ENCODE measurements at places on chromosomes 12 and 14.

DNA sequence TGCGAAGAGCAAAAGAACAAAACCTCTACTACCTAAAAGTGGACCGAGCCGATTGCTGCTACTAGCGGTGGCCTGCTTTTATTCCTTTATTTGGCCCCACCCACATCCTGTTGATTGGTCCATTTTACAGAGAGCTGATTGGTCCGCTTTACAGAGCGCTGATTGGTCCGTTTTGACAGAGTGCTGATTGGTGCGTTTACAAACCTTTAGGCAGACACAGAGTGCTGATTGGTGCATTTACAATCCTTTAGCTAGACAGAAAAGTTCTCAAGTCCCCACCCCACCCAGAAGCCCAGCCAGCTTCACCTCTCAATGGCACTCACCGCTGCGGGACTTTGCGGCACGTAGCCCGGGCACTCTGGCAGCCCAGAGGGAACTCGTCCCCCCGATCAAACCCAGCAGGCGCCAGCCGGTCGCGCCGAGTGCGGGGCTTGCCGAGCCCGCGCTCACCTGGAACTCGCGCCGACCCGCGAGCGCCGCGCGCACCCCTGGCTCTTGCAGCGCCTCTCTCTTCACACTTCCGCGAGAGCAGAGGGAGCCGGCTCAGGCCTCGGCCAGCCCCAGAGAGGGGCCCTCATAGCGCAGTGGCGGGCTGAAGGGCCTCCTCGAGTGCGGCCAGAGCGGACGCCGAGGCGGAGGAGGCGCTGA lies 8.7 kb upstream of the FGD4 start:
- DNase-seq, result no peak

DNA sequence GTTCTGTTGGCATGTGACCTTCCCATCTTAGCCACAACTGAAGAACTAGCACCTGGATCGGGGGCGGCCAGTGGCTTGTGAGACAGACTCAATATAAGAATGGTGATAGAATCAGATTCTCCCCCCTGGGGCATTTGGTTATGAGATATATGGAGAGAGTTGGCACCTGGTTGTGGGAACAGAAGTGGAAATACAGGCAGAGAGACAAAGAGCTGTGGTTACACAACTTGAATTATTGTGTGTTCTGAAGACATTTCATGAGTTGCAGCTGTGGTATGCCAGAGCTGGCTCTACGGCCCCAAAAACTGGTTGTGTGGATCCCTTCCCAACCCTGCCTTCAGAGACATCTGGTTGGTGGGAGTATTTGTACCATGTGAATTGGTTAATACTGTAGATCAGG lies 2.9 kb upstream of the MSRB3 start:
- no peak for DNase-seq

- no peak for DNase-seq
Observed at GRCh38 chr14:101790232-101790631, 28.7 kb downstream of the PPP2R5C start.

GRCh38 chr12:84860718-84861117 lies 51.9 kb downstream of the SLC6A15 start:
- DNase-seq, result no peak

DNA sequence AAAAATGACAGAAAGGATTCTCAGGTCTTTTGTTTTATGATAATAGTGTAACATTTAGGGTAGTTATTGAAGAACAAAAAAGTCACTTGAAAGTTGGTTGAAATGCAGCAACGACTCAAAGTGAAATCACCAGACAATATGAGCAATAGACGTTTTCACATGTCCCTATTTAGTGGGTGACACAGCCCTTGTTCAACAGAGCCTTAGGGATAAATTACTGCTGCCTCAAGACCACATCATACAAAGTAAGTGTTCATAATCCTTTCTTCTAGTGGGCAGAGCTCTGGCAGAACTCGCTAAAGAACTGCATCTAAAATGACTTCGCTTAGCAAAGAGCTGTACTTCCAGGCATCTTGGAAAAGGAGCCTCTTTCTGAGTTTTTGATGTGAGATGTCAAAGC lies 128.5 kb upstream of the LMNTD1 start:
- DNase-seq, result peak; percentile 25

- no peak for DNase-seq
Observed at GRCh38 chr12:4566474-4566873, 4.5 kb downstream of the DYRK4 start.

DNA sequence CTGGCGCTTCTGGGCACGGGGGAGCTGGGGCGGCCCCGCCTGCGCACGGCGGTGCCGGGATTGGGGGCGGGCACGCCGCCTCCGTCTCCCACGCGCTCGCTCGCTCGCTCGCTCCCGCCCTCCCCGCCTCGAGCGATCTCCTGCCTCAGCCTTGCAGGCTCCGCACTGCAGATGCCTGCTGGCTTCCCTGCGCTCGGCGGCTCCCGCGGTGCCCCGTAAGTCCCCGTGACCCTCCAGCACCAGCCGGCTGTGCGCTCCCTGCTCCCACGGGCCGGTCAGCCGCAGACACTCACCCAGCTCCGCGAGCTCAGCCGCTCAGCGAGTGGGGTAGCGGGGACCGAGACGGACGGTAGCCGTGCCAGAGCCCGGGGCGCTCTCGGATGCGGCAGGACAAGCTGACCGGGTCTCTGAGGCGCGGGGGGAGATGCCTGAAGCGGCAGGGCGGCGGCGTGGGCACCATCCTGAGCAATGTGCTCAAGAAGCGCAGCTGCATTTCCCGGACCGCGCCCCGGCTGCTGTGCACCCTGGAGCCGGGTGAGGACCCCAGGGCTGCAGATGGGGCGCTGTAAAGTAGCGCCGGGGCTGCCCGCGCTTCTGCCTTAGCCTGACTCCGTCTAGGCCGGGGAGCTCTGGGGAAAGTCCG lies at the start of gene TBC1D30:
Gene TBC1D30 (plus strand): TSS at position 148 of the 643 bp plus-strand sequence. CDS start 233 bp downstream, at position 381.
- no peak for DNase-seq

- no peak for DNase-seq
Observed at GRCh38 chr14:90846511-90846910, 30.3 kb upstream of the TTC7B start.

DNA sequence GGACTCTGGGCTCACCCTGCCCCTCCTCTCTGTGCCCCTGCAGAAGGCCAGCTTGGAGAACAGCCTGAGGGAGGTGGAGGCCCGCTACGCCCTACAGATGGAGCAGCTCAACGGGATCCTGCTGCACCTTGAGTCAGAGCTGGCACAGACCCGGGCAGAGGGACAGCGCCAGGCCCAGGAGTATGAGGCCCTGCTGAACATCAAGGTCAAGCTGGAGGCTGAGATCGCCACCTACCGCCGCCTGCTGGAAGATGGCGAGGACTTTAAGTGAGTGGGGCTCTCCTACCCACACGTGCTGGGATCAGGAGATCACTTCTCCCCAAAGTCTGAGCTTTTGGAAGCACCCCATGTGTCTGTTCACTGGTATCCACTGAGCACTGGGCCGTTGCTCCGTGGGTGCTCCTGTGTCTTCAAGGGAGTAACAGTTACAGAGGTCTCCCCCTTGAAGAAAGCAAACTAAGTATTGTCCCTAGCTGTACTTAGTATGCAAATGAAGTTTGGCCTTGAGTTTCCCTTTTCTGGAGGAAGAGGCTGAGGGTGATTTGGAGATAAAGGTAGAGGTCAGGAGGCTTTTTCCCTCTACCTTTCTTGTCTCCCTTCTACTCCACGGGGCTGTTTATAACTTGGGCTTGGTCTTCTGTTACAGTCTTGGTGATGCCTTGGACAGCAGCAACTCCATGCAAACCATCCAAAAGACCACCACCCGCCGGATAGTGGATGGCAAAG lies 3.3 kb downstream of the KRT18 start:
- no peak for DNase-seq

GRCh38 chr12:2691345-2692071 lies 103.3 kb upstream of the FKBP4 start:
- no peak for DNase-seq

GRCh38 chr12:110849221-110849620 lies 2.4 kb downstream of the CCDC63 start:
- DNase-seq, result no peak

GRCh38 chr12:19410629-19411185 lies 28.6 kb upstream of the AEBP2 start:
- no peak for DNase-seq

DNA sequence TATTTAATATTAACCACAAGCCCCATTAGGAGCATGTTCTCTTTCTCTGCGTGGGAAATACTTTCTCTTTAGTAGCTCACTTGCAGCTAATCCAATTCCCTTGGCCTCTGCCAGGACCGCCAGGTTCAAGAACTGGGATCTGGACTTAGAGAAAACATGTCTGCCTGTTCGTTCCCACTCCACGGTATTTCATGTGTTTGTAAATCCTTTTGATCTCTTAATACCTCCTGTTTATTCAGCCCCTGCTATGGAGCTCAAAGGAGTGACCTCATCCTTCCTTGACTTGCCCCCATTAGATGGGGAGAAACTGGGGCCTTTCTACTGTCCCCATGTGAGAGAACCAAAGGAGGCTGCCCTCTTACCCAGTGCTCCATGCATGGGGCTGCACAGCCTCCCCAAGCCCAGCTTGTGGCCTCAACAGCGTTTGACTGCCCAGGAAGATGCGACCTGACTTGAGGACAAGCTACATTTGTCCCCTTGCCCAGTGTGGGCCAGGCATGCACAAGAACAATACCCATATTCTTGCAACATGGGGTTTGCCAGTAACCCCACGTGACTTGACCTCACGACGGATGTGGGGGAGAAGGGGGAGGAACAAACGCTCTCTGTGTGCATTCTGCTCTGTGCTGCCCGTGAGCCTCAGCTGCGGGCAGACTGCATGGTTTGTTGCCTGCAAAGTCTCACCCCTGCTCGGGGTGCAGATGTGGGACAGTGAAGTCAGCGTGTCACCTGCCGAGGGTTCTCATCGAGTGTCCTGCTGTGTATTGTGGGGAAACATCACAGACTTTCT lies 30.3 kb downstream of the CD9 start:
- DNase-seq, result no peak

DNA sequence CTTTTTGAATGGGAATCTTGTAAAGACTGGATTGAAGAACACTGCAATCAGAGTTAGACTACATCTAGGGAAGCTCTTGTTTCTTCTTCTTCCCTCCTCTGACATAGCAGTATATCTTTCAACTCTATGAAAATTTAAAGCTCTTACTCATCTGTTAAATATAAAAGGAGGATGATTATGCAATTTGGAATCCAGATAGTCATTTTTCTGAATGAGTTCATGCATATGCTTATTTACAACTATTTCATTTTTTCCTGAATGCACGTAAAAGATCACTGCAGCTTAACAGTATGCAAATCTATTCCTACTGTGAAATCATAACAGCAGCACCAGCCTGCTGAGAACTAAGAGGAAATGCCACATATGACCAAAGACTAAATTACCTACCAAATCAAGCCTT lies 133.5 kb upstream of the TMCC3 start:
- DNase-seq, result peak; percentile 26

DNA sequence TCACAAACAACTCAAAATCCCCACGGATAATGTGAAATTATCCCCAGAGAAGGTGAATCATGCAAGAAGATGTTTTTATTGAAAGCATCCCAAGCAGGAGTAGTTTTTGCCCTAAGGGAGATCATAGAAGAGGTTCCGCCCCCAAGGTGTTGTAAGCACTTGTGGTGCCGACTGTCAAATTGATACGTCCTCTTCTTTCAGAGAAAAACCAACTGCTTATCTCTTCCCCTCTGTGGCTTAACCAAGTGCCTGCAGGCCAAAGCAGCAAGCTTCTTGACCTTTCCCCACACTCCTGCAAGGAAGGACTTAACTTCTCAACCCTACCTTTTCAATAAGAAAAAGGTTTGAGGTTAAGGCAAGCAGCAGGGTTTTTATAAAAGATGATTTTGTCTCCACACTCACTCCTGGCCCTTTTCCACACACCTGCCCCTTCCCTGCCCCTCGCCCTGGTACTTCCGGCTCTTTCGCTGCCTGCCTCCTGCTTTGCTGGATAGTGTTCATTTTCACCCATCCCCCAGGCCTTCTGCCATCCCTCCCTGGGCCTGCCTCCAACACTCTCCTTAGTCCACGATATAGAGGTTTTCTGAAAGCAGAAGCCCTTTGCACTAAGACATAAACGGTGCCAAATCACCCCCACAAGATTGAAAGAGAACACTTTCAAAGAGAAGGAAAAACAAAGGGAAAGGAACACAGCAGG lies 114.5 kb downstream of the EGLN3 start:
- no peak for DNase-seq

GRCh38 chr12:28222081-28222700 lies 31.9 kb downstream of the CCDC91 start:
- DNase-seq, result no peak

DNA sequence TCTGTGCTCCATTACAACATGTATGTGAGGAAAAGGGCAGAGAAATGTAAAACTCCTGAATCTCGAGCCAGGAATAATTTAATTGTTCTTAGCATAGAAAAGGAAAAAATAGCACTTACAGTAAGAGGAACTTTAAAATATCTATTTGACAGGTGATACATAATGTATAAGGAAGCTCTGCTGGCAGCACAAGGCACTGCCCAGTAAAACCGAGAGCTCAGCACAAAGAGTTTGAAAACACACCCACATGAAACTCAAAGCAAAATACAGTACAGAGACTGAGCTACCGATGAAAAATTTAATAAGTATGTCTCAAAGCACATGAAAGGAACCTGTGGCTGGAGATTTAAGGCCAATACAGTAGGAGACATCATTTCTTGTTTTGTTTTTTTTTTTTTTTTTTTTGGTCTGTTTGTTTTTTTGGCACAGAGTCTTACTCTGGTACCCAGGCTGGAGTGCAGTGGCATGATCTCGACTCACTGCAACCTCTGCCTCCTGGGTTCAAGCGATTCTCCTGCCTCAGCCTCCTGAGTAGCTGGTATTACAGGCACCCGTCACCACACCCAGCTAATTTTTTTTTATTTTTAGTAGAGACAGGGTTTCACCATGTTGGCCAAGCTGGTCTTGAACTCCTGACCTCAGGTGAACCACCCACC lies 19.2 kb downstream of the CLIP1 start:
- no peak for DNase-seq

- DNase-seq, result no peak
Observed at GRCh38 chr12:20620261-20620660, 74.9 kb upstream of the SLCO1C1 start.

GRCh38 chr14:45254771-45255170 lies 1.8 kb upstream of the MIS18BP1 start:
- DNase-seq, result peak; percentile 19

GRCh38 chr14:86539361-86540070 lies 1009.6 kb downstream of the FLRT2 start:
- DNase-seq, result no peak

- no peak for DNase-seq
Observed at GRCh38 chr12:75853626-75854025, 177.9 kb downstream of the PHLDA1 start.

Measured in RKO (cell line).